ENCODE measurements at places on chromosomes 13 and 19. TPM values are rescaled to one million over a fixed set of nuclear protein-coding genes. Genes with fewer than 3 reads are reported as not detected.

Gene ZNF98
- not detected for total RNA-seq

Gene COMP
- 0.16 TPM for total RNA-seq

DNA sequence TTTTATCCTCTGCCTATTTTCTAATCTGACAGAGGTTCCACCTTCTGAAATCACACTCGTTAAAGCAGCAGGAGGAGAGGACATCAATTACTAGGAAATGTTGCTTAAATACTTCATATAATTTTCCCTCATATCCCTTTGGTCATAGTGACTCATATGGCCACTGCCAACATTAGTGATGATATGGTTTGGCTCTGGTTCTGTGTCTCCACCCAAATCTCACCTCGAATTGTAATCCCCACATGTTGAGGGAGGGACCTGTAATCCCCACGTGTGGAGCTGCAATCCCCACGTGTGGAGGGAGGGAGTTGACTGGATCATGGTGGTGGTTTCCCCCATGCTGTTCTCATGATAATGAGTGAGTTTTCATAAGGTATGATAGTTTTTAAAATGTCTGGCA is 618.4 kb upstream of the SLITRK5 start:
- no peak for DNase-seq

DNA sequence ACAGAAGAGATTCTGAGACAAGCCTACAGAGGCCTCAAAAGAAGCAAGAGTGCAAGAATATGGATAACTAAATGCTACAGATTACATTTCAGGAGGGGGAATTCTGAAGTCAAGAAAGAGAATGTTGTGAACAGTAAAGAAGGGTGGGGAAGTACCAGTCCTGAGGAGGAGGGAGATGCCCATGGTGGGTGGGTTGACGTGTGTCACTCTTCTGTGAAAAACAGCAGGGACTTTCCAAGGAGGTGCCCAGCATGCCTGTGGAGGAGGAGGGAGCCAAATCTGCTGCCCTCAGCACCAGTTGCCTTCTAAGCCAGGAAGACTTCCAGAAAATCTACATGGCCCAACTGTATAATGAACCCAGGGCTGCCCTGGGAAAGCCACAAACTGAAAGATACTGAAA is 87.7 kb downstream of the SGCG start:
- DNase-seq: no peak

DNA sequence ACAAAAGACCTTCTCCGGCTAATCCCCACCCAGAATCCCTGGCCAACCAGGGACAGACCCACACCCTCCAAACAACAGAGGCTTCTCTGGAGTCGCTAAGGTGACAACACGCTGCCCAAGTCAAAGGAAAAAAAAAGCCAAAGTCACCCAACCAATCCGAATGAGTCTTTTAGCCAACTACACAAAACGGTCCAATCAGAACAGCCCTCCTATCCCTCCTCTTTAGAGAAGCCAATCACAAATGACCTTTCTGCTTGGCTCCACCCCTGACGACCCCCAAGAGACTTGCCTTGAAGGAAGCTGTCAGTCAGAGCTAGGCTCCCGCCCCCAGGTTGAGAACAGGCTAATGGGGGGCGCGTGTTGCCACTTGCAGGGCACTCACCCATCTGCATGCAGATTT is 6.6 kb upstream of the FBXW9 start:
- no peak for DNase-seq

DNA sequence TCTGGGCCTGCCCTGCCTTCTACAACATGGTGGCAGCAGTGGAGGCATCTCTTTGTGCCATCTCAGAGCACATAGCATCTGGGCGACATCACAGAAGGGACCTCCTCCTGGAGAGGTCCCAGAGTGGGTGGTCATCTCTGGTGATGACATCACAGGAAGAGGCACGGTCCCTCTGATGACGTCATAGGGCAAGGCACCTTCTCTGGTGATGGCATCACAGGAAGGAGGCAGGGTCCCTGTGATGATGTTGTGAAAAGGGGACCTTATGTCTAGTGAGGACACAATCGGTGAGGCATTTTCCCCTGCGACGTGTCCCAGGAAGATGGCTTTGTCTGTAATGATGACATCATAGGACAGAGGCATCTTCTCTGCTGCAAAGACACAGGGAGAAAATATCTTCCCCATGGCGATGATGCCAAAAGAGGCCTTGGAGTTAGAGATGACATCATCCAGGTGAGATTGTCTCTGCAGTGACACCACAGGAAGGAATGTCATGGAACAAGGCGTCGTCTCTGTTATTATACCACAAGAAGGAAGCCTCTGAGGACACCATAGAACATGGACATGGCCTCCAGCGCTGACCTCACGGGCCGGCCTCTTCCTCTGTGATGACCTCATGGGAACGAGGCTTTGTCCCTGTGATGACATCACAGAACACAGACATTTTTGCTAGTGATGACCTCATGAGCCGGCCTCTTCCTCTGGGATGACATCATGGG is 10.7 kb downstream of the SHISA7 start:
- no peak for DNase-seq

GRCh38 chr13:110685305-110686020 is 20.5 kb downstream of the CARS2 start:
- no peak for DNase-seq

DNA sequence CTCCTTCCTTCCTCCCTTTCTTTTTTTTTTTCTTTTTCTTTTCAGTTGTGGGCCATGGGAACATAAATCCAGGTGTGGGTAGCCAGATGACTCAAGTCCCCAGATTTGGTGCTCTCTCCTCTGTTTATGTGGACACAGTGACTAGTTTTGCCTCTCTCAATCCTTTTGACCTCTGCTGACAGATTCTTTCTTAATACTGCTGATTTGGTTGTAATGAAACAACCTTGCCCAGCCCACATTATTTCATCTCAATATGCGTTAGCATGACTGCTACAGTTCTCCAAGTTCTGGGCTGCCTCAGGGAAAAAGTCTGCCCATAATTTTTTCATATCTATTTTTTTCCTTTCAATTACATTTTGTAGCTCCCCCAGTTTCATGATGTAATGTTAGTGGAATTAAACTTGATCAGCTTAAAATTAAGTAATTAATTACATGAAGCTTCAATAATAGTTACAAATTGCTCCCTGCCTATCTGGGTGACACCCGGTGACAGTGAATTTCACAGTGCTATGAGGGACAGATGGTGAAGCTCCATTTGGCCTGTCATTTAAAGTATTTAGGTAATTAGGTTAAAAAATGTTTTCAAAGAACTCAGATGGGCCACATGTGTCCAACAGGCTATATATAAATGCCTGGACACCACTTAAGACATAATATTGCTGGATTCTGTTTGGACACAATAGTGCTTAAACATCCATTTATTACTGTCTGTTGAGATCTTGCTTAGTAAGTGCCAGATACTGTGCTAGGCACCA is 118.8 kb upstream of the FRY start:
- DNase-seq: no peak

Data from mesothelial cell of epicardium (in vitro differentiated cells).